ENCODE measurements at places on chromosomes 6 and 20. TPM values are rescaled to one million over a fixed set of nuclear protein-coding genes. Genes with fewer than 3 reads are reported as not detected.

DNA sequence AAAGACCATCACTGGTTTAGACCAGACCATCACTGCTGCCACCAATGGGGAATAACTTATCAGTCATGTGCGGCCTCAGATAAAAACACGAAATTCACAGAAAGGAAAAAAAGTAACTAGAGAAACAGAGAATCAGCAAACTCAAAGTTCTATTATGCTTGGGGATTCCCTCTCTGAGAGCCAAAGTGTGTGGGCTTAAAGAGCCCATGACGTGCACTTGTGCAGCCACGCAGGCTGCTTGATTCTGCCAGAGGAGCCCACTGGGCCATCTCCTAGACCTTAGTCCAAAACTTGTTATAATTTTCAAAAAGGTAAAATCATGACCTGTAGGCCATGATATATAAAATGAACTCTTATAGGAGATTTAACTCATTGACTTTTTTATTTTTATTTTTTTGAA, 15.2 kb downstream of the RAB44 start:
- H3K27ac ChIP-seq = no peak overlapping the region
- H3K4me3 ChIP-seq = no peak overlapping the region
- no peaks in the 10 kb centered on the region for H3K36me3 ChIP-seq

DNA sequence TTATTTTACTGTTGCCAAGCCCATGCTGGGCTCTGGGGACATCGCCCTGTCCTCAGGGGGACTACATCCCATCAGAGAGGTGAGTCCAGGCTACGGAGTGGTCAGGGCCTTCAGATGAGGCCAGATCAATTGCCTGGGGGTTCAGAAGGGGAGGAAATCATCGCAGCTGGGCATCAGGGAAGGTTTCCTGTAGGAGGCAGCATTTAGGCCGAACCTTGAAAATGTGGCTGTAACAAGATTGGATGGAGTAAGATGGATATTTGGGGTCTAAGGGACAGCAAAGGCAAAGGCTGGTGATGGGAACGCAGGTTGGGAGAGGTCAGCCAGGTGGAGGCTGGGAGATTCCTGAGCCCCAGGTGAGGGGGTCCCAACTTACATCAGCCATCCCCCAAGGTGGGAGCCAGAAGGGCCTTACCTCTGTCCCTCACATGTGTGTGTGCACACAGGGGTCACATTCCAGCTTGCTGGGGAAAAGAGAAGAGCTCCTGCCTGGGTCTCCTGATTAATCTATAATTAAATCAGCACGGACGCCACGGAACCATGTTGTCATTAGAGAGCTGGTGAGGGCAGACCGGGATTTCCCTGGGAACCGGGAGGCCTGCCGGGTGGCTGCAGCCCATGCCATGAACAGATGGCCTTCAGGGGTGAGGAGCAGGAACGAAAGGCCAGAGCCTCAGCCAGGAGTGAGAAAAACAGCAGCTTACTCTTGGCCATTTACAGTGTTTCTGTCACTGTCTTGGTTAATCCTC, 30.5 kb upstream of the DLGAP4 start:
- H3K27ac ChIP-seq = no peak overlapping the region
- DNase-seq = no peak
- no peak overlapping the region for H3K4me3 ChIP-seq
- no peaks in the 10 kb centered on the region for H3K4me1 ChIP-seq
- peaks cover 3% of the 10 kb centered on the region for H3K27me3 ChIP-seq
- H3K36me3 ChIP-seq = no peaks in the 10 kb centered on the region

DNA sequence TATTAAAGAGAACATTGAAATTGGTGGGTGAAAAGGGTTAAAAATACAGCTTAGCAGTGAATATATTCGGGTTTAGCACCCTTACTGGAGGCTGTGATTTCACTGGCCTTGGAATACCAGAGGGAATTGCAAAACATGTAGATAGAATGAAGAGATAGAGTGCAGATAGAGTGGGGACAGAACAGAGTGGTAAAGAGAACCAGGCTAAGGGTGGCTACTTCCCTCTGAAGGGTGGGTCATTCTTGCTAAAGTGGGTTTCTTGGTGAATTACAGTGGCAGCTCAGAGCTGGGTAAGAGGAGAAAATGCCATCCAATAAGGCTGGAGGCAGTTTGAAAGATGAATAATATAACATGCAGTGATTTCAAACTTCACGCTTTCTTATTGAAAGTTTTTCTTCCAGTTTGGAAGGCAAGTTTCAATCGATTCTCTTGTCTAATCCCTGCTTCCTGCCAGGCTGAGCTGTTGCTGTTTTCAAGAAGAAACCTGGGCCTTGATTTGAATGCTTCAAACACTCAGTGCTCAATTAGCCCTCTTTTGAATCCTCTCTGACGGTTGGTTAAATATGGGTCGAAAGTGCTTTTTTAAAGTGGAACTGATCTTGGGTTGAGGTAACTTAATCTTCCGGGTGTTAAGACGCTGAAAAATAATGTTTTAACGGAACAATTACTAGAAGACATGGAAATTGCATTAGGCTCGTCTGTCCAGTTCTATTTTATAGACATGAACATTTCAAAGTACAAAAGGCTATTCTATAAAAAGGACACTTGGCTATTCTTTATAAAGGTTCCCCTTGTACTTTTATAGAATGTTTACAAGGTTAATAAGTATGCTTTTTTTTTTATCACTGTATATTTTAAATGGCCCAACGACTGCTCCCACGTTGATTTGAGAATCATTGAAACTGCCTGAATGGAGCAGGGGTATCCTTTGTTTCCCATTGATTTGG, 203.3 kb downstream of the BCAS1 start:
- DNase-seq = no peak
- peak overlapping the region; percentile 72 for H3K27ac ChIP-seq
- no peaks in the 10 kb centered on the region for H3K36me3 ChIP-seq
- H3K27me3 ChIP-seq = no peaks in the 10 kb centered on the region
- H3K4me1 ChIP-seq = peaks cover 38% of the 10 kb centered on the region

GRCh38 chr6:44177691-44178423, 19.2 kb downstream of the CAPN11 start:
- DNase-seq = no peak
- H3K4me3 ChIP-seq = no peak overlapping the region
- no peaks in the 10 kb centered on the region for H3K27me3 ChIP-seq
- H3K36me3 ChIP-seq = no peaks in the 10 kb centered on the region
- peak overlapping the region; percentile 47 for H3K27ac ChIP-seq

- DNase-seq = no peak
- H3K27ac ChIP-seq = no peak overlapping the region
- no peaks in the 10 kb centered on the region for H3K4me1 ChIP-seq
- peaks cover 4% of the 10 kb centered on the region for H3K27me3 ChIP-seq
- H3K4me3 ChIP-seq = no peak overlapping the region
- H3K36me3 ChIP-seq = no peaks in the 10 kb centered on the region
Measured at GRCh38 chr20:1868856-1869255, 26.4 kb upstream of the SIRPA start.

GRCh38 chr6:148304976-148305375, 37.7 kb upstream of the SASH1 start:
- H3K36me3 ChIP-seq = no peaks in the 10 kb centered on the region
- no peaks in the 10 kb centered on the region for H3K4me1 ChIP-seq
- H3K27ac ChIP-seq = no peak overlapping the region
- H3K27me3 ChIP-seq = no peaks in the 10 kb centered on the region
- no peak for DNase-seq
- H3K4me3 ChIP-seq = no peak overlapping the region

DNA sequence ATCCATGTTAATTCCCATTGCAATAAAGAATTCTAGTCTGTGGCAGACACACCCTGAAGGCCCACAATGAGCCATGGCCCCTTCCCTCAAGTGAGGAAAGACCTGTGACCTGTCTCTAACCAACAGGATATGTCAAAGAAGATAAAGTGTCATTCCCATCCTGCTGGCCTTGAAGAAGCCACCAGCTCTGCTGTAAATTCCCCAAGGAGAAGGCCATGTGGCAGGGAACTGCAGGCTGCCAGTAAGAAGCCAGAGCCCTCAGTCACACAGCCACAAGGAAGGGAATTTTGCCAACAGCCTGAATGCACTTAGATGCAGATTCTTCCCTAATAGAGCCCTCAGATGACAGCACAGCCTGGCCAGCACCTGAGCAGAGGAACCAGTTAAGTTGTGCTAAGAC, 24.8 kb downstream of the VIP start:
- H3K4me3 ChIP-seq = no peak overlapping the region
- H3K36me3 ChIP-seq = no peaks in the 10 kb centered on the region
- no peak for DNase-seq

DNA sequence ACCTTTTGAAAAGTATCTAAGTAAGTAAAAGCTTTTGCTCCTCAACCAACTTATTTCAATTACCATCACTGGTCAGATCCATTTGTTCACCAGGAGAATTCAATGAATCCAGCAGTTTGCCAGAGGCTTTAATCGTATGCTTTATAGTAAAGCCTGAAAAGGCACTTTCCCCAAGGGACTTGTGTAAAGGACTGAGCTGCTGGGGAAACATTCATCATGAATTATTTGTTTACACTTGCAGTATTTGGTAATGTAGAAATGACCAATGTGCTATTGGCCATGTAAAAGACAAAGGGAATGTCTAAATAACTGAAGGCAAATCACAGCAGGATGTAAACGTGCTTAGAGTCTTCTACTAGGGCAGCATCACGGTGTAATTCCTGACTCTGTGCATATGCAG, 471.4 kb downstream of the ADGRB3 start:
- H3K4me3 ChIP-seq = no peak overlapping the region
- no peaks in the 10 kb centered on the region for H3K4me1 ChIP-seq
- no peaks in the 10 kb centered on the region for H3K27me3 ChIP-seq
- DNase-seq = no peak
- H3K36me3 ChIP-seq = no peaks in the 10 kb centered on the region

GRCh38 chr6:78611102-78611620, 256.2 kb upstream of the IRAK1BP1 start:
- H3K27me3 ChIP-seq = no peaks in the 10 kb centered on the region
- no peak for DNase-seq
- H3K4me3 ChIP-seq = no peak overlapping the region

- no peak overlapping the region for H3K27ac ChIP-seq
- no peak overlapping the region for H3K4me3 ChIP-seq
- H3K27me3 ChIP-seq = no peaks in the 10 kb centered on the region
Measured at GRCh38 chr6:132275066-132275970, 126.0 kb downstream of the MOXD1 start.

DNA sequence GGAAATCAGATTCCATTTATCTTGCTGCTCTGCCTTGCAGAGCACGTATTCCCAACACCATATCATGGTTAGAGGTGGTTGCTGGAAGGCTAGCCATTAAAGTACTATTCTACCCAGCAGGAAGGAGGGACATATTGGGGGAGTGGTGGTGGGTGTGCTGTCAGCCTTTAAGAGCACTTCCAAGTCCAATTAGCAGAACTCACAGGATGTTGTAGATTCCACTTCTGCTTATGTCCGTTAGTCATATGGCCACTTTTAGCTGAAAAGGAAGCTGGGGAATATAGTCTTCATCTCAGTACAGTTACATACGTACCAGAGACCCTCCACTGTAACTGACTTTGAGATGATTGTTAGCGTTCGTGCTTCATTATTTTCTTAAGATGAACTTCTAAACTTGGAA, 94.4 kb downstream of the SAMD3 start:
- no peaks in the 10 kb centered on the region for H3K4me1 ChIP-seq
- no peak overlapping the region for H3K4me3 ChIP-seq
- DNase-seq = no peak
- H3K27me3 ChIP-seq = no peaks in the 10 kb centered on the region
- H3K36me3 ChIP-seq = no peaks in the 10 kb centered on the region

GRCh38 chr6:4844108-4844507, 67.9 kb downstream of the CDYL start:
- no peak overlapping the region for H3K4me3 ChIP-seq
- H3K4me1 ChIP-seq = peaks cover 16% of the 10 kb centered on the region
- H3K27me3 ChIP-seq = no peaks in the 10 kb centered on the region
- no peak overlapping the region for H3K27ac ChIP-seq
- H3K36me3 ChIP-seq = no peaks in the 10 kb centered on the region

GRCh38 chr6:69398311-69398710, 398.5 kb downstream of the LMBRD1 start:
- no peak overlapping the region for H3K27ac ChIP-seq
- H3K36me3 ChIP-seq = no peaks in the 10 kb centered on the region
- no peaks in the 10 kb centered on the region for H3K4me1 ChIP-seq
- H3K4me3 ChIP-seq = no peak overlapping the region
- H3K27me3 ChIP-seq = no peaks in the 10 kb centered on the region
- no peak for DNase-seq

GRCh38 chr6:96755096-96755495, 82.2 kb downstream of the GPR63 start:
- no peak overlapping the region for H3K4me3 ChIP-seq
- no peaks in the 10 kb centered on the region for H3K27me3 ChIP-seq
- no peaks in the 10 kb centered on the region for H3K4me1 ChIP-seq

DNA sequence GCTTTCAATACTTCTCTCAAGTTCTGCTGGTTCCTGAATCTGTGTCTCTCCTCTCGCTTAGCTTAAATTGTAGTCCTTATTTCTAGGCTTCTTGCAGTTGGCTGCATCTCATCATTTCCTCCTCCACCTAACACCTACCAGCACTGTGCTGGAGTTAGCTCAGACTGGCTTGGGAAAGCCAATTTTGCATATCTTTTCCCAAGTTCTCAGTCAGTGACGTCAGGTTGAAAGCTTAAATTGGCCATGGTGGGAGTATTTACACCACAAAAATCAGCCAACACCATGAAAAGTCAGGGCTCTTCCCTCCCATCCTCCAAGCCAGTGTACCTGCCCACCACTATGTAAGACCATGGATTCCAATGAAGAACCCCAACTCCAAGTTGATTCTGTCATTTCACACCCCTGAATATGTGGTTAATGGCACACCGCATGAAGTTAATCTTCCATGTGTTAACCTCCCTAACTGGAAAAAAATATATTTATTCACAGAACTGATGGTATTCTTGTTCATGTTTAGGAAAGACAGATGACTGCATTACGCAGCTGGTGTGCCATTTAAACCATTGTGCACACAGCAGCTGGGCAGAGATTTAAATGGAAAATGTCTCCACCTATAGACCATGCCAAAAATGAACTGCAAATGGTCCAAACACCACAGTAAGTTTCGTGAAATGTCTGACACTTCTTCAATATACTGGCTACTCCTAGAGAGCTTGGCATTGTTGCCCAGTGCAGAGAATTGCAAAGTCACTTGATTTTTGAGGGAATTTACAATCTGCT, 274.1 kb upstream of the MAP3K7 start:
- H3K4me3 ChIP-seq = no peak overlapping the region
- H3K27ac ChIP-seq = no peak overlapping the region
- no peaks in the 10 kb centered on the region for H3K27me3 ChIP-seq
- H3K36me3 ChIP-seq = no peaks in the 10 kb centered on the region

UBD gene
- total RNA-seq = not detected

SMPDL3A gene
- total RNA-seq = 7.0 TPM

CST7 gene
- 1.5 TPM for total RNA-seq

TRIM15 gene
- total RNA-seq = 0.42 TPM

MICB gene
- total RNA-seq = 2.9 TPM

OR2J1 gene
- total RNA-seq = not detected

RAD21L1 gene
- not detected for total RNA-seq

LY6G6C gene
- not detected for total RNA-seq

PDE7B gene
- total RNA-seq = 3.4 TPM

OLIG3 gene
- 0.32 TPM for total RNA-seq

Data from esophagus muscularis mucosa (tissue), 4 donors.